Hippocampal formation (tissue), 2 donors: ENCODE measurements at places on chromosomes 16 and 17.

DNA sequence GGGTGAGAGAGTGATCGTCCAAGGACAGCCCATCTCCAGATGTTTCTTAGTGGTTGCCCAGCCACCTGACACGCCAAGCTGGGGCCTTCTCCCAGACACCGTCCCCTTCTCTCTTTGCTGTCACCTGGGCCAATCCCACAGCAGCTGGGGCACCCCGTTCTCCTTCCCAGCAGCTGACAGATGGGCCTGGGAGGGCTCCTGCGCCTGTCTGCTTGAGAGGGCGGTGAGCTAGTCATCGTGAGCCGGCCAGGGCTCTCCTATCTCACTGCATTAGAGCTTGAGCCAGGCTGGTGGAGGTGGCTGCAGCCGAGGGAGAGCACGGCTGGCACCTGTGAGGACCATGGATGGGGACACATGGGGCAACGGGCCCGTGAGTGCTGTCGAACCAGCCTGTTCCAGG is 41.2 kb downstream of the RAB11FIP3 start:
- DNase-seq, result no peak

- DNase-seq, result no peak
Observed at GRCh38 chr17:35879773-35880654, at the start of gene CCL5. CCL5 (minus strand) TSS chr17:35880360.

GRCh38 chr16:20329392-20330138 is 2.3 kb upstream of the GP2 start:
- no peak for DNase-seq

GRCh38 chr17:61484174-61484573 is 32.0 kb downstream of the TBX4 start:
- no peak for DNase-seq

DNA sequence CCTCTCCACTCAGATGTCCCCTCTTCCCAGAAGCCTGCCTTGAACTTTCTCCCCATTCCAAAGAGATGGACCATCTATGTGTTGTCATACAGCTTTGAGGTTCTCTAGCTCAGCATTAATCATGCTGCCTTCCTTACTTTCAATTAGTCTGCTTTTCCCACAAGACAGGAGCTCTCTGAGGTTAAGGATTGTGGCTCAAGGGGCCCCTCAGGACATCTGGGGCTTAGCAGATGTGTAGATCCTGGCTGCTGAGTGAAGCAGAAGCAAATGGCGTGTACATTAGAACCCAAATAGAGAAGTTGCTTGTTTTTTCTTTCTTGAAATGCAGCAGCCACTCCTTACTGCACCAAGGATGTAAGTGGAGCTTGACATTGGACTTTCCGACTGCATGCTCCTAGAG is 330.5 kb upstream of the TNRC6C start:
- DNase-seq, result no peak

DNA sequence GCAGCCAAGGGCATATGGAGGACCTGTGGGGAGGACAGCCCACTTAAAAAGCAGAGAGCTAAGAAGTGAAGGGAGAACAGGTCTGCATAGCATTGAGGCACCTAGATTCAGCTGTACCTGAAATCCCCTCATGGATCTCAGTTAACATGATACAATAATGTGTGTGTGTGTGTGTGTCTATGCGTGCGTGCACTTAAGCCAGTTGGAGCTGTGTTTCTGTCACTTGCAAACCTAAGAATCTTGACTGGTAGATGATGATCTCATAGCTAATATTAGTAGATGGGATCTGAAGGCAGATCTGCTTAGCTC is 1.7 kb upstream of the ITPRIPL2 start:
- no peak for DNase-seq

DNA sequence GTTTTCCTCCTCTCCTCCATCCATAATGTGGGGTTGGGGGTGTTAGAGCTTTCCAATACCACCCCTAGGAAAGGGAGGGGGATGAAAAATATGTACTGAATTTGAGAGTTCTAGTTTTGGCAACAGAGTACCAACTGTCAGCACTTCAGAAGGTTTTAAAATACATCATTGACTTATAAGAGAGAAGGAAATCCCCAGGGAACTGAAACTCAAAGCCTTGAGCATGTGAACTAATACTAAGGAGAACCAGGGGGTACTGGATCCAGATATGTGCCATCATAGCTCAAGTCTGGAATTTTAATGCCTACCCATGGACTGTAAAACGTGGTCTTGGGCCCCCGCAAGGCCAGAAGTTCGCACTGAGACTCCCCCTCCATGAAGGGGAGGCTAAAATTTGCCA is 15.8 kb downstream of the CACNG5 start:
- DNase-seq, result no peak

DNA sequence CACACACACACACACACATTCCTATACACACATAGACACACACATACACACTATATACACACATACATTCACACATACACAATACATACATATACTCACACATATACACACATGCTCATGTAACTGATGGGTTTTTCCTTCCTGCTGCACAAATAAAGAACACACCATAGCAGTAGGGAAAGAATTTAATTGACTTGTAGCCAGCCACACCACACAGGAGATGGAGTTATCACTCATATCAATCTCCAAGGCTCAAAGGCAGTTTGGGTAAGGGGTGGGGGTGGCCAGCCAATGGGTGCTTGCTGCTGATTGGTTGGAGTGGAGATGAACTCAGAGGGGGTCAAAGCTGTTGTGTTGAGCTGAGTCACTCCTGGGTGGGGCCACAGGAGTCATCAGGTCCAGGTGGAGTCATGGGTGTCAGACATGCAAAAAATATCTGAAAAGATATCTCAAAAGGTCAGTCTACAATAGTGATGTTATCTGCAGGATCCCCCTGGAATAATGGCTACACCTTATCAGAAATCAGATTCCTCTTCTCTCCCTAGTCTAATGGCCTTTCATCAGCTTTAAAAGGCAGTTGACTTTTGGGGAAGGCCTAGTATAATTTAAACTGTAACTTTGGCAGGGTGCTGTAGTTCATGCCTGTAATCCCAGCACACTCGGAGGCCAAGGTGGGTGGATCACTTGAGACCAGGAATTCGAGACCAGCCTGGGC is 46.1 kb downstream of the WSB1 start:
- DNase-seq, result no peak

- no peak for DNase-seq
Observed at GRCh38 chr16:70341600-70341999, 5.1 kb upstream of the DDX19A start.

GRCh38 chr17:7610641-7611040 is 4.1 kb downstream of the FXR2 start:
- no peak for DNase-seq

GRCh38 chr16:77212741-77213541 is 13.7 kb downstream of the SYCE1L start:
- DNase-seq, result no peak

GRCh38 chr16:50202926-50203624 is 50.0 kb downstream of the TENT4B start:
- no peak for DNase-seq

DNA sequence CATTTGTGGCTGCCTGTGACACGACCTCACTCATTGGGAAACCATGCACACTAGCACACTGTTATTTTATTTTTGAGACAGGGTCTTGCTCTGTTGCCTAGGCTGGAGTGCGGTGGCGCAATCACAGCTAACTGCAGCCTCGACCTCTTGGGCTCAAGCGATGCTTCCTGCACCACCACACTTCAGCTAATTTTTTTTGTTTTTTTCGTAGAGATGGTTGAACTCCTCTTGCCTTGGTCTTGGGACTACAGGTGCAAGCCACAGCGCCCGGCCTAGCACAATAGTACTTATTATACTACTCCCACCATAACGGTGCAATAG is 2.8 kb upstream of the NPTX1 start:
- DNase-seq, result no peak

- DNase-seq, result no peak
Observed at GRCh38 chr16:84600343-84601229, 17.3 kb downstream of the COTL1 start.

GRCh38 chr16:75433732-75434413 is 570 bp upstream of the CFDP1 start:
- peak; percentile 83 for DNase-seq

DNA sequence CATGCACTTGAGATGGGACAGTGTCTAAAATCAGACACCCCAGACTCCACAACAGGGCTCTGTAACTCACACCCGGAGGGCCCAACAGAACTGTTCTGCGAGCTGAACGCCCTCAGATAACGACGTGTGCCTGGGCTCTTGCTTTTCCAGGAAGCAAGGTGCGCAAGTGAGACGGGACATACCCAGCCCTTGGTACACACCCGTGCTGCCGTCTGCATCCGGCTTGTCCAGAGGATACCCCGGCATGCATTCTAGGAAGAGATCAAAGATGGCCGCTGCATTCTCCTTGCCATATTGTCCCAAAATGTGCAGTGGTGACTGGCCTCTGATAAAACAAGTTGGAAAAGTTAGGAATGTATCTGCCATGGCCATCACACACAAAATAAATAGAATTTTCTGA is 29.4 kb downstream of the CYB5D2 start:
- no peak for DNase-seq

- DNase-seq, result no peak
Observed at GRCh38 chr16:88907768-88908167, 41.3 kb upstream of the PABPN1L start.

- no peak for DNase-seq
Observed at GRCh38 chr16:85898521-85899442, at the start of gene IRF8. IRF8 (plus strand) TSS chr16:85899162; CDS start chr16:85903016, 3,854 bp downstream.

DNA sequence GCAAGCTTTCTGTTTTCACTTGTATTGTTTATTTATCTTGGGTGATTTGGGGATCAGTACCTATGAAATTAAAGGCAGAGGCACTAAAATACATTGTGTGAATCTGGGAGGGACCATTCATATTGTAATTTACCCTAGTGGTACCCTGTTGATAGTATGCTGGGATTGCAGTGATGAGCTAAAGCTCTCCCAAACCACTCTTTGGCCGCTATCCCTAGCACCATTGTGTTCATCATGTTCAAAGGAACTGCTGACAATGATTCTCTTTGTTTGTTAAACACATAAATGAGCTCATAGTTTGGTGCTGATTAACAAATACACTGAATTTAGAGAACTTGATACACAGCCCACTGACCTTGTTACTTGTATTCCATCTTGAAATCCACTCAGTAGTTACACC is 1469.8 kb downstream of the CDH11 start:
- no peak for DNase-seq

- no peak for DNase-seq
Observed at GRCh38 chr17:7704601-7705268, at the start of gene EFNB3. EFNB3 (plus strand) TSS chr17:7705202; CDS start chr17:7705599, 397 bp downstream.

- no peak for DNase-seq
Observed at GRCh38 chr16:87317750-87318644, 805 bp upstream of the C16orf95 start.

DNA sequence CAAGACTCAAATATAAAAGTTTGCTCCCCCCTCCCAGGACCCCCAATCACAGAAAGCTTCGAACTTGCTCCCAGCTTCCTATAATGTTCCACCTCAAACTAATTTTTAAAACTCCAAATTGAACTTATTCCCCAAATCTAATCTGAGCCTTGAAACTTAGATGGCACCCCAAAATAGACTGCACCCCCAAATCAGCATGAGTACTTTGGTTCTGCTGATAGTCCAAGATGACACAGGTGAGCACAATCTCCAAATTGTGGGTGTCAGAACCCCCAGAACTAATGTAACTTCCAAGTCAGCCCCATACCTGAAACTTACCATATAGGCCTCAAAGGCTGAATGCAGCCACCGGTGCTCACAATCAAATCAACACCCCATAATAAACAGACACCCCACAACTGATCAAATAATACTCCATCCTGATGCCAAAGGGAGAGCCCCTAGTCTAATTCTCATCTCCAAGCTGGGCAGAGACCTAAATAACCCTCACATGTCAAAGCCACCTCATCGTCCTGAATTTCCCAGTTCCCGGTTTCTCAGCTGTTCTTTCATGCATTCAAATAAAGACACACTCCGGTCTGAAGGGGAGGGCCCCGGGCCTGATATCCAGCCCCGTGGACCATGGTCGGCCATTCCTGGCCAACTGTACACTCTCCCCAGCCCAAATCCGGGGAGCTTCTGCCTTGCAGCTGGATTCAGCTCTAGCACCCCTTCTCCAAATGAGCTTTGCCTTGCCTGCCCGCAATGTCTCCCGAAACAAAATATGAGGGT is 1.8 kb upstream of the BCL6B start:
- no peak for DNase-seq

DNA sequence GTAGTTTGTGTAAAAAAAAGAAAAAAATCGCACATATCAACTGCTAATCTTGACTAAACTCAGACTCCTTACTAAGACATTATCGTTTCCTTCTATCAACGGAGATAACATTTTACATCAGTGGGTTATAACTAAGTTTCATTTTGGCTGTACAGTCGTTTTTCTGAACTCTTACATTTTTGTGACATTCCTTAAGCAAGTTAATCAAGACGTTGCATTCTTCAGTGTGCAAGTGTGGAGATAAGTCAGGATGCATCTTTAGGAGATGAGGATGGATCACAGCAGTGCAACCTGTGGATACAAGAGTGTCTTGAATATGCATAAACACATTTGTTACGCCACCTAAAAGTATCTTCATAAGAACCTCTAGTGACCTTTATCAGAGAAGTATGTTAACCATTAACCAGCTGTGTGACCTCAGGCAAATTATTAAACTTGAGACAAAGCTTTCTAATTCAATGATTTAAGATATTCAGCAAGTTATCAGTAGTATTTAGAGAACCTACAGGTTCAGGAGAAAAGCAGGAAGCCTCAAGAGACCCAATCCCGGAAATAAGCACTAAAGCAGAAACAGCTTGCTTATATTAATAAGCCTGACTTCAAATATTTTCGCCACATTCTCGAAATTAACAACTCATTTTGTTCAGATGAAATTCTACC is 9.4 kb downstream of the CMC2 start:
- DNase-seq, result no peak

GRCh38 chr16:77594799-77595596 is 127.3 kb upstream of the NUDT7 start:
- no peak for DNase-seq

DNA sequence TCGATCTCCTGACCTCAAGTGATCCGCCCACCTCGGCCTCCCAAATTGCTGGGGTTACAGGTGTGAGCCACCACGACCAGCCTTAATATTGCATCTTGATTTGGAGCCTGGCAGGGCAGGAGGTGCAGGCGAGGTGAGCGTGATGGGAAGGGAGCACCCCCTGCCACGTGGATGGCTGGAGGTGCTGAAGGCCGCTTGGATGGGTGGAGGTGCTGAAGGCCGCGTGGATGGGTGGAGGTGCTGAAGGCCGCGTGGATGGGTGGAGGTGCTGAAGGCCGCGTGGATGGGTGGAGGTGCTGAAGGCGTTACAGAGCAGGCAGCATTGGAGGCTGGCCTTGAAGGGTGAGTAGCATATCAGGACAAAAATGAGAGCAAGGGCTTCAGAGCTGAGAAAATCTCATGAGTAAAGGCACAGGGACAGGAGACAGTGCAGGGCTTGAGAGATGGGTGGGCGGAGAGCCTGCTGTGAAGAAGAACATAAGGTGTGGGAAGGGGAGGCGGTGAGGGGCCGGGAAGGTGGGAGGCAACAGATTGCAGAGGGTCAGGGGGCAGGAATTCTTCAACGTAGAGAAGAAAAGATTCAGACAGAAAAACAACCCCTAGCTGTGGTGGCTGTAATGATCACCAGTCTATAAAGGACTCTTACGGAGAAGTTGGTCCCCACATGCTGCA is 101.7 kb upstream of the SEC14L1 start:
- DNase-seq, result no peak
